Tibial nerve (tissue), 4 donors: ENCODE measurements at places on chromosomes 16 and 17. TPM values are rescaled to one million over a fixed set of nuclear protein-coding genes. Genes with fewer than 3 reads are reported as not detected.

The IKZF3 gene
- 1.9 TPM for total RNA-seq

The SOX9 gene
- total RNA-seq = 14.7 TPM

The USH1G gene
- not detected for total RNA-seq

The ACAP1 gene
- 11.1 TPM for total RNA-seq

The REXO5 gene
- 5.9 TPM for total RNA-seq

- no peaks in the 10 kb centered on the region for H3K27me3 ChIP-seq
- DNase-seq = no peak
- peak overlapping the region; percentile 97 for H3K27ac ChIP-seq
- H3K4me1 ChIP-seq = no peaks in the 10 kb centered on the region
- peaks cover 31% of the 10 kb centered on the region for H3K36me3 ChIP-seq
Measured at GRCh38 chr17:63698886-63699637, 863 bp downstream of the LIMD2 start.

GRCh38 chr16:16871196-16871595 lies 492.3 kb downstream of the NPIPA7 start:
- no peak for DNase-seq
- H3K4me1 ChIP-seq = no peaks in the 10 kb centered on the region
- no peak overlapping the region for H3K27ac ChIP-seq
- no peaks in the 10 kb centered on the region for H3K36me3 ChIP-seq
- H3K27me3 ChIP-seq = no peaks in the 10 kb centered on the region
- H3K4me3 ChIP-seq = no peak overlapping the region

DNA sequence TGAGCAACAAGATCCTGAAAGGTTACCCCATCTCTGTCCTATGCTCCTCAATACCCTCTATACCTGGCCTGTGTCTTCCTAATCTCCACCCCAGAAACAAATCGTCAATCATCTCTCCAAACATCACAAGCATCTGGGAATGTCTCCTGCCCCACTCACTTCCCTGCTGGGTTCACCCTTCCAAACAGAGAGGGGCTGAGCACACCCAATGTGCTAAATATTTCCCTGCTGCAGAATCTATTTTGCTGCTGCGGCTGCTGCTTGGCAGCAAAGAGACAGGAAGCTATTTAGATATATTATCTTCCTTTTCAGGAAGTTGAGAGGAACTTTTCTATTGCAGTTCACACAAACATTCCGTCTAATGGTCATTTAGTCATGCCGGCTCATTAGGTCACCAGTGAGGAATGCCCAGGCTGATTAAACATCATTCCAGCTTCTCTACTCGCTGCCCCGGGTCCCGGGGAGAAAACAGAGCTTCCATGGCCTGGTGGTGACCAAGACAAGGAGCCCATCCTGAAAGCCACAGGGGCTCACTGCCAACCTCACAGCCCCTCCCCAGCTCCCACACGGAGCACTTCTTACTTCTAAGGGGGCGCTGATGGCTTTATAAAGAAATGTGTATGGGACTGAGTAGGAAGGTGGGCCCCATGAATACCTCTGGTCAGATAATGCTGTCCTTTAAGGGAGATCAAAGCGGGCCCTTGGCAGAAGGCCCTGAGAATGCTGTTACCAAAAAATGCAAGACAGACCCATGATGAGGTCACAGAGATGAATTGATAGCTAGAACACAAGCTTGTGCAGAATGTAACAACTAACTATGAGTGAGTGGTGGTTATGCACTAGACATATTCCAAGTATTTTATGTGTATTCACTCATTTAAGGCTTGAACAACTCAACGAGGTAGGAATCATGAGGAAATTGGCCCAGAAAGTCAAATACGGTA lies 218.3 kb downstream of the SOX9 start:
- no peak for DNase-seq
- H3K4me3 ChIP-seq = no peak overlapping the region
- no peaks in the 10 kb centered on the region for H3K36me3 ChIP-seq
- H3K27me3 ChIP-seq = no peaks in the 10 kb centered on the region
- peak overlapping the region; percentile 66 for H3K27ac ChIP-seq
- no peaks in the 10 kb centered on the region for H3K4me1 ChIP-seq

DNA sequence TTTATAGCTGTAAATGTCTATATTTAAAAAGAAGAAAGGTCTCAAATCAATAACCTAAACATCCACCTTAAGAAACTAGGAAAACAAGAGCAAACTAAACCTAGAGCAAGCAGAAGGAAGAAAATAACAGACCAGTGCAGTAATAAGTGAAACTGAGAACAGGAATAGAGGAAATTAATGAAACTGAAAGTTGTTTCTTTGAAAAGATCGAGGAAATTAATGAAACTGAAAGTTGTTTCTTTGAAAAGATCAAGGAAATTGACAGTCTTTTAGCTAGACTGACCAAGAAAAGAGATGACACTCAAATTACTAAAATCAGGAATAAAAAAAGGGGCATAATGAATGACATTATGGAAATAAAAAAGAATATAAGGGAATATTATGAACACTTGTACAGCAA lies 46.4 kb downstream of the SLFN5 start:
- H3K4me3 ChIP-seq = no peak overlapping the region
- H3K27ac ChIP-seq = no peak overlapping the region
- no peak for DNase-seq

DNA sequence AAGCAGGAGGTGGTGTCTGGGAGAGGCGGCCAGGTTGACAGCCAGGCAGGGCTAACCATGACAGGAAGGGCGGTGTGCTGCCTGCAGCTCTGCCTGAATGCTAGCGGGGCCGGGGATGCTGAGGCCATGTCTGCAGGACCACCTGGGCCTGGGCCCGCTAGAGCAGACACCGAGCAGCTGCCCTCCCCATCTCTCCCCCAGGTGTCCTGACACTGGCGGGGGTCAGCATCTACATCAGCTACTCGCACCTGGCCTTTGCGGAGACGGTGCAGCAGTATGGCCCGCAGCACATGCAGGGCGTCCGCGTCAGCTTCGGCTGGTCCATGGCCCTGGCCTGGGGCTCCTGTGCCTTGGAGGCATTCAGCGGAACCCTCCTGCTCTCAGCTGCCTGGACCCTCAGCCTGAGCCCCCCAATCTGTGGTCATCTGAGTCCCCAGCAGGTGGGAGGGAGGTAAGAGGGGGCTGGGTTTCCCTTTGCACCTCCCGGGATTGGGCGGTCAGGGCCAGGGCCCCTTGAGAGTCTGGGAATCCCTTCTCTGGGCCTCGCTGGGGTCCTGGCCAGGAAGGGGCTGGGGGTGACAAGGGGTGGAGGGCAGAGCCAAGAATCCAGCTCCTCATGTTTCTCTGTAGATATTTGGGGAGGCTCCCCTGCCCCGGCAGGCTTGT lies 7.5 kb downstream of the TMEM235 start:
- no peaks in the 10 kb centered on the region for H3K4me1 ChIP-seq
- no peak overlapping the region for H3K27ac ChIP-seq
- H3K4me3 ChIP-seq = no peak overlapping the region
- H3K27me3 ChIP-seq = no peaks in the 10 kb centered on the region

DNA sequence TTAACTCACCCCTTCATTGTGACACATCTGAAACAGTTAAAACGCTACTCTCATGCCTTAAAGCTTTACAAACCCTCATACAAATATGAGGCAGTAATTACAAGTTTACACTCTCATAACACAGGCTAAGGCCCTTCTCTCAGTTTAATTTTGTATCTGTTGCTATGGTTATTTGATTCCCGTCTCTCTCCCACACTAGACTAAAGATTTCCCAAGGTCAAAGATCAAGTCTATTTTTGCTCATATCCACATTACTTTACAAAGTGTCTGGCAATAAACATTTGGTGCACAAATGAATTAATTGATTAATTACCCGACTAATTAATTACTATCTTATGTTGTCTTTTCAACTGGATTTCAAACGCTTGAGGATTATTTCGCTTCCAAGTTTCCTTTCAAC lies 86.4 kb upstream of the MYOCD start:
- no peaks in the 10 kb centered on the region for H3K36me3 ChIP-seq
- H3K27ac ChIP-seq = no peak overlapping the region

- no peaks in the 10 kb centered on the region for H3K27me3 ChIP-seq
- H3K36me3 ChIP-seq = peaks cover 25% of the 10 kb centered on the region
- no peak overlapping the region for H3K27ac ChIP-seq
- H3K4me3 ChIP-seq = no peak overlapping the region
- DNase-seq = peak; percentile 76
Measured at GRCh38 chr16:4506450-4506849, 30.3 kb downstream of the HMOX2 start.

- no peak for DNase-seq
- H3K4me1 ChIP-seq = no peaks in the 10 kb centered on the region
- H3K27me3 ChIP-seq = no peaks in the 10 kb centered on the region
- no peaks in the 10 kb centered on the region for H3K36me3 ChIP-seq
Measured at GRCh38 chr16:1469693-1470201, 5.1 kb downstream of the CLCN7 start.

DNA sequence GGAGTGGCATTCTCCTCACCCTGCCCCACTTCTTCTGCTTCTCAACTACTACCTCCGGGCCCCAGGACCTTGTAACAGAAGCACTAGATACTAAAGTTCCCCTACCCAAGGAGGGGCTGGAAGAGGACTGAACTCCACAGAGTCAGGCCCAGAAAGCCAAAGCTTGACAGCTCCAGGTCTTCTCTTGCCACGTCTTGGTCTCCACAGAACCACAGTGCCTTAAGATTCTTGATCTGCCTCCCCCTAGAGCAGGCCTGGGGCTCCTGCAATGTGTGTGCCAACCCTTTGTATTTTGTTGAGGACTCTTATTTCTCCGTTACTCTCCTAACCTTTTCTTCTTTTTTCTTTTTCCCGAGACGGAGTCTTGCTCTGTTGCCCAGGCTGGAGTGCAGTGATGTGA lies 4.0 kb downstream of the SLC16A13 start:
- H3K4me1 ChIP-seq = peaks cover 31% of the 10 kb centered on the region
- no peak for DNase-seq
- no peak overlapping the region for H3K27ac ChIP-seq
- H3K4me3 ChIP-seq = no peak overlapping the region
- peaks cover 59% of the 10 kb centered on the region for H3K27me3 ChIP-seq

- H3K27ac ChIP-seq = no peak overlapping the region
- DNase-seq = no peak
- H3K4me1 ChIP-seq = no peaks in the 10 kb centered on the region
- H3K36me3 ChIP-seq = no peaks in the 10 kb centered on the region
Measured at GRCh38 chr17:80737106-80738019, 192.7 kb downstream of the RPTOR start.

DNA sequence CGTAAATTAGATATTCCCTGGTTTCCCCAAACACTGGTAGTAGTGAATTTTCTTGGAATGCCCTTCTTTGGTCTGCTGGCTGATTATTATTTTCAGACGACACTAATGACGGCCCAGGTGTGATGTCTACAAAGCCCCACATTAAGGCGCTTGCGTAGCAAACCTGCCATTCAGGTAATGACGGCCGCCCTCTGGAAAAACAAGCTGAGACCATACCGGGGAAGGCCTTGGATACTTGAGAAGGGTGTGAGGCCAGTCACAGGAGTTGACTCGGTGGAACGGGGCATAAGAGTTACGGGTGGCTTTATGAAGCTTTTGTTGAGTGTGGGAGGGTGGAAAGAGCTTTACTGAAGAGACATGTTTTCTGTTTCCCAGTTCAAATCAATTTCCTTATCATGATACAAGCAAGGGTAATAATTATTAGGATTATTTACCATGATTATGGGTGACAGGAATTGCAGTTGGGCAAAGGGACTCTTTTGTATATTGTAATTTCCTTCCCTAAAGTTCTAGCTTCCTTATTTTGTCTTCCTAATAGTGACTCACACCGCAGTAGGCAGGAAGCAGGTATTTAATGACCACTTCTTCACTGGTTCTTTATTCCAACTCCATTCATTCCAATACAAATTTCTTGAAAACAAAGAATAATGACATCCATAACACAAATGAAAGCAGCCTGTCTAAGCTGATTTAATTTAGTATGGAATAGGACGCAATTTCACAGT lies 24.8 kb downstream of the KRT23 start:
- no peaks in the 10 kb centered on the region for H3K36me3 ChIP-seq
- DNase-seq = no peak
- H3K27me3 ChIP-seq = no peaks in the 10 kb centered on the region
- H3K4me1 ChIP-seq = peaks cover 10% of the 10 kb centered on the region

- H3K27me3 ChIP-seq = no peaks in the 10 kb centered on the region
- no peaks in the 10 kb centered on the region for H3K36me3 ChIP-seq
- no peaks in the 10 kb centered on the region for H3K4me1 ChIP-seq
Measured at GRCh38 chr17:2564877-2565276, 28.6 kb upstream of the PAFAH1B1 start.

DNA sequence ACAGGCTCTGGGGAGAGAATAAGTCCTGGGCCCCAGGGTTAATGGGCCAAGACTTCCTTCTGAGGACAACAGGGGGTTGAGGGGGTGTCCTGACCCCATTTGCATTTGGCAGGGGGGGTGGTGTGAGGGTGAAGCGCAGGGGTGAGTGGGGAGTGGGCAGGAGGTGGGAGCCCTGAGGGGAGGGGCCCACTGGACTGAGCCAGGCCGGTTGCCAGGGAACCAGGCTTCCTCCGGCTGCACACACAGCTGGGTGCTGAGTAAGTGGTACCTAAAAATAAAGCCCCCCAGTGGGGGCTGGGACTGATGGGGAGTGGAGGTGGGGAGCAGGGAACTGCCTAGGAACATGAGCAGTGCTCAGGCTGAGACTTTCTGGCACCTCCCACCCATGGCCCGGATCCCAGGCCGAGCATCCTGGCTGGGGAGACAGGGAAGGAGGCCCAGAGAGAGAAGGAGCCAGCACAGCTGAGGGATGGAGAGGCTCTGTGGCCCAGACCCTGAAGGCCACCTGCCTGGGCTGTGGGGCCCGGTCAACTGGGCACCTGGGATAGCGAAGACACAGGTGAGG lies 7.5 kb upstream of the RASD1 start:
- H3K27ac ChIP-seq = no peak overlapping the region
- no peaks in the 10 kb centered on the region for H3K4me1 ChIP-seq

DNA sequence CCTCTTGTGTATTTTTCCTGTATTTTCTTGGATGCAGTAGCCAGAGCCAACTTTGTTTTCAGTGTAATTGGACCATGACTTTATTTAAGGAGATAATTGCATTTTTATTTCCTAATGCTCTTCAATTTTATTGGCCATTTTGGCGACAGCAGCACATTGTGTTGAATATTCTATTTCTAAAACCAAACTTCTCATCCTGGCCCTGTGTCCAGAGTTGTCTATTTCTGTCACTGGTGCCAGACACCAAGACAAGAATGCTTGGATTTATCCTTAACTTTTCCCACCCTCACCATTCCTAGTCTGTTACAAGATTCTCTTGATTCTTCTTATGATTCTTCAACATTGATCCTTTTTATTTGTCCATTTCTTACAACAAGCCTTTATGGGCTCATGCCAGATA lies 37.1 kb downstream of the ARHGAP44 start:
- no peak overlapping the region for H3K4me3 ChIP-seq
- H3K4me1 ChIP-seq = no peaks in the 10 kb centered on the region
- H3K27me3 ChIP-seq = no peaks in the 10 kb centered on the region
- H3K36me3 ChIP-seq = no peaks in the 10 kb centered on the region
- H3K27ac ChIP-seq = no peak overlapping the region

- no peak for DNase-seq
- no peaks in the 10 kb centered on the region for H3K36me3 ChIP-seq
- H3K4me3 ChIP-seq = no peak overlapping the region
Measured at GRCh38 chr17:13346996-13347762, 254.6 kb downstream of the HS3ST3A1 start.
